Activated CD4-positive, alpha-beta T cell treated with anti-CD3 and anti-CD28 coated beads for 36 hours (primary cell): ENCODE measurements at places on chromosomes 5 and 9. TPM values are rescaled to one million over a fixed set of nuclear protein-coding genes. Genes with fewer than 3 reads are reported as not detected.

Gene NSA2
- 163 TPM for total RNA-seq

Gene WDR31
- 1.7 TPM for total RNA-seq

Gene GIN1
- total RNA-seq = 9.0 TPM

Gene RMRP
- 894 TPM for total RNA-seq

Gene MTRR
- 52.9 TPM for total RNA-seq

Gene TTC33
- 31.4 TPM for total RNA-seq

Gene PCDHA10
- not detected for total RNA-seq

Gene GPR150
- total RNA-seq = 0.37 TPM

Gene TMEM252
- total RNA-seq = not detected

Gene PCDHB7
- not detected for total RNA-seq

Gene IL33
- not detected for total RNA-seq

Gene OR2V2
- not detected for total RNA-seq

Gene GAPT
- total RNA-seq = not detected

Gene LPAR1
- total RNA-seq = not detected

Gene GLRA1
- not detected for total RNA-seq

Gene MARCOL
- total RNA-seq = not detected

Gene AOPEP
- total RNA-seq = 8.9 TPM

Gene CMBL
- 0.66 TPM for total RNA-seq

Gene C5orf58
- total RNA-seq = not detected
